ENCODE measurements at places on chromosomes 2 and 18.

DNA sequence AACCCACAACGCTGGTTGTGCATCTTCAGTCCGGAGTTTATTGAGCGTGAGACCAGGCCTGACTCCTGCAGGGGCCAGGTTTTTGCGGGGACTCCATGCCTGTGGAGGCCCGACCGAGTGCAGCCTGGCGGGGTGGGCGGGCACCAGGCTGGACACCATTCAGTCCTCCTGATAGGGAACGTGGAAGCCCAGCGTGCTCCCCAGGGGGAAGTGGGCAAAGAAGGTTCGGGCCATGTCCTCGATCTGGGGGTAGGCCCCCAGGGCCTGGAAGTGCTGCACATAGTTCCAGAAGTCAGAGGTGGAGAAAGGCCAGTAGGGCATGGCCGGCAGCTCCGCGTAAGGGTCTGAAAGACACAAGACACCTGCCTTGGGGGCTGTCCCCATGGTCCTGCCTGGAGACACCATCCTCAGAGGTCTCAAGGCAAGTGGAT, 1.4 kb downstream of the OTOS start:
- ATAC-seq = no peak

GRCh38 chr2:19403785-19404184, 45.4 kb upstream of the OSR1 start:
- ATAC-seq = no peak

DNA sequence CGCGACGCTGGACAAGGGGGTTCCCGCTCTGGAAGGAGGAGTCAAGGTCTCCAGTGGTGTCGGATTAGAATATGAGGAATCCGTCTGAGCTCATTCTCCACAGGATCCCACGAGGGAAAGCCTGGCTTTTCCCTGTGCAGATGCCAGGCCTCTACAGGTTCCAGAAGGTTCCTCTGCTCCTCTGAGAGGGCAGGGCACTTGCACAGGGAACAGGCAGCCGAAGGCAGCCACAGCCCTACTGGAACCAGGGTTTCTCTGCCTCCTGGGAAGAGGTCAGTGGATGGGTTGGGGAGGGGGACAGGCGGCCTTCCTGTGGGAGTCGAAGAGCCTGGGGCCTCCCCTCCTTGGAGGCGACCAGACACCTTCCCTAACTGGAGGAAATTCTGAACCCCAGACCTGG, 1.7 kb upstream of the AQP12A start:
- ATAC-seq = no peak

DNA sequence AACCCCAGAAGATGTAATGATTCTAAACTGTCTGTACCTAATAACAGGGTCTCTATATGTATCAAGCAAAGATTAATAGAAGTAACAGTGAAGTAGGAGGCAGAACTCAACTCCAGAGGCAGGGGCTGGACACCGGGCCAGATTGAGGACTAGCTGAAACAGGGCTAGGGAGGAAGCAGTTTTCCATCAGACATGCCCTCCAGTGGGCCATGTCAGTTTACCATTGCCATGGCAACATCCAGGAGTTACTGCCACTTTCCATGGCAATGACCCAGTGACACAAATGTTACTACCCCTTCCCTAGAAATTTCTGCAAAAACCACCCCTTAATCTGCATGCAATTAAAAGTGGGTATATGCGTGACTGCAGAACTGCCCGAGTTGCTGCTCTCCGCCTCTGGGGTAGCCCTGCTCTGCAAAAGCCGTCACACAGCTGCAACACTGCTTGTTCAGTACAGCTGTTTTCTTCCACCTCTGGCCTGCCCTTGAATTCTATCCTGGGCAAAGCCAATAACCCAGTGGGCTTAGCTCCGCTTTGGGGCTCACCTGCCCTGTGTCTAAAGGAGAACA, 58.7 kb downstream of the TMEM18 start:
- no peak for ATAC-seq

DNA sequence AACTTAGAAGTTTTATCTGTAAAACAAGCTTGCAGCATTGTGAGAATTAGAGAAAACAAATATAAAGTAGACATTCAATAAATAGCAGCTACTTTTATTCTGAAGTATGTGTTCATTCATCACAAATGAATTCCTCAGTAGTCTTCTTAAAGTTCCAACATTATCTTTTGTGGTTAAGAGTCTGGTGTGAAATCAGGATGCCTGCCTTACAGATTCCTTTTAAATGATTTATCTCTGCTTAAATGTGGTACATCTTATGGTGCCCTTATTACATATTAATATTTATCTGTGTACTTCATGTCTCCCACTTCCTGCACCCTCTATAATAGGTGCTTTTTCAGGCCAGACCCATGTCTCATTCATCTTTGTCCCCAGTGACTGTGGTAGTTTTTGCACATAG, 595.0 kb downstream of the STK39 start:
- no peak for ATAC-seq

- no peak for ATAC-seq
Observed at GRCh38 chr18:23228102-23229061, 93.1 kb downstream of the CABLES1 start.
